AG08395 (cell line): ENCODE measurements at places on chromosomes 7 and 10.

DNA sequence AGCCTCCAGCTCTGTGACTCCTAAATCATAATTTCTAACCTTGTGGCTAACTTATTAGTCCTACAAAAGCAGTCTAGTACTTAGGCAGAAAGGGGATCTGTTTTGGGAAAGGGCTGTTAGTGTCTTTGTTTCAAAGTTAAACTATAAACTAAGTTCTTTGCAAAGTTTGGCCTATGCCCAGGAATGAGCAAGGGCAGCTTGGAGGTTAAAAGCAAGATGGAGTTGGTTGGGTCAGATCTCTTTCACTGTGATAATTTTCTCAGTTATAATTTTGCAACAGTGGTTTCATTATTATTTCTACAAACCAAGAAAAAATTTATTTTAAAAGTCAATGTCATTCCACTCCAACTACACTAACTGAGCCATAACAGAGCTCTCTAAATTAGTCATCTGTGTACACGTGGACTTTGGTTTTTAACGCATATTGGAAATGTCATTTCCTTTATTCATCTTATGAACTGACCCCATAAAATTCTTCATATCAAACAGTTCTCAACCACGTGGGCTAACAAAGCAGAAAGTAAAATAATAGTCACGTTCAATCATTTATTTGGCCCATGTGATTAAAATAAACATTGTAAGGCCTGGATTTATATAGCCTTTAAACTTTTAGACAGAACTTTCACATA lies 143.2 kb upstream of the C7orf33 start:
- no peak for DNase-seq

- DNase-seq, result no peak
Observed at GRCh38 chr7:155807789-155808548, 4.3 kb downstream of the SHH start.

DNA sequence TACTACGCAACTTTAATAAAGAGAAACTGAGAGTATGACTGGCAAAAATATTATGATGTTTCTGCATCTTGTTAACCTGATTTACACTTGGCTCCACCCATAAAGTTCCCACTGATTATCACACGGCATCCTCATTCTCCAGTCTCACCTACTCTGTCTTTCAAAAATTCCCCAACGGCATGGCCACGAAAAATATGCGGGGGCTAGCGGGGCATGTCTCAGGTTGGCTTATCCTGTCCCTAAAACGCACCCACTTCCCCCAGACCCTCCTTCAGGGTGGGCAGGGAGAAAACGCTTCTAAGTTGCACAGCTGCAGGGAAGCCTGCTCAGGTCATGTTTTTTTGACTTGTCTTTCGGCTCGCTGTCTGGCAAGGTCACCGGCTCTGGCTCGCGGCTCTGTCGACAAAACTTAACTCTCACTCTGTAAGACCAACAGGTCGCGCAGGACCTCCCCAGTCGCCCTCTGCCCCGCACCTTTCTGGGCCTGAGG lies 3.8 kb downstream of the CDK6 start:
- DNase-seq, result no peak

- no peak for DNase-seq
Observed at GRCh38 chr7:4958477-4959301, at the start of gene MMD2. MMD2 (minus strand) TSS chr7:4959187; CDS start chr7:4959017, 170 bp downstream.

DNA sequence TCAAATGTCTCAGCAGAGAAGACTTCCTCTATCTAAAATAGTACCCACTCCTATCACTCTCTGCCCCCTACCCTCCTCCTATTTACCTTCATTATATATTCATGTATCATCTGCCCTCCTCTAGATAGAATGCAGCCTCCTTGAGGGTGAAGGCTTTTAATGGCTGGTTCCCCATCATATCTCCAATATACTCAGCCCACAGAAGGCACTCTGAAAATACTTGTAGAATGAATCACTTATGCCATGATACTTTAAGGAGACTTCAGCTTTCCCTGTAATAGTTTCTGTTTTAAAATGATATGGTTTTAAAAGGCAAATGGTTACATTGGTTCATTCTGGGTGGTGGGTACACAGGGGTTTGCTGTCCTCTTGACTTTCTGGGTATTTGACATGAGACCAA lies 25.3 kb downstream of the GFRA1 start:
- DNase-seq, result peak; percentile 42

DNA sequence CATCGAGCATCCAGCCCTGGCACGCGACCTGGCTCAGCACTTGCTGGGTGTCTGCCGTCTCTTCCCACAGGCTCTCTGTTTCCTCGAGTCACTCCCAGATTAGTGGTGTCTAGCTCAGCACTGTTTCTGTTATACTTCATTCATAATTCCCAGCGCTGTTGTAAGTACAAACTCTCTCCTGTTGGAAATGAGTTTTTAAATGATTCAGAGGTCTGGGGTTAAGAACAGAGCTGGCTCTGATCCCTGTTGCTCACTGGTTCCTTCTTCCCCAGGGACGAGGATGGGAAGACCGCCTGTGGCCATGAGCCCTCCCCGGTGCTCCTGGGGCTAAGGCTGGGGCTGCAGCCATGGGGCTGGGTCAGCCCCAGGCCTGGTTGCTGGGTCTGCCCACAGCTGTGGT lies 17.3 kb upstream of the C10orf95 start:
- no peak for DNase-seq

GRCh38 chr10:67306588-67307205 lies 380.9 kb downstream of the LRRTM3 start:
- no peak for DNase-seq

GRCh38 chr10:93461807-93462178 lies 20.3 kb downstream of the MYOF start:
- DNase-seq, result no peak

DNA sequence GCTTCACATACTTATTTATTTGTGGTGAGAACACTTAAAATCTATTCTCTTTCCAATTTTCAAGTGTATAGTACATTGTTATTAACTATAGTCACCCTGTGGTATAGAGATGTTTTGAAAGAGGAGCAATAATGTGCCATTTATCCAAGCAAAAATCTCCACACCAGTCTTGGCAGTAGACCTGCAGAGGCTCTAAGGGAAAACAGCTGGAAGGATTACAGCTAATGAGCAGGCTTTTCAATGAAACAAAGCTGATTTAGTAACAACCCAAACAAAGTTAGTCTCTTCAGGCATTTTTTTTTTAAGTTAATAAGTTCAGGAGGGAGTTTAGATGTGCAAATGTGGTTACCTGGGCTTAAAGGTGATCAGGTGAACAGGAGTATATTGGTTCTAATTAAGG lies 101.9 kb downstream of the EVX1 start:
- DNase-seq, result no peak

- DNase-seq, result peak; percentile 81
Observed at GRCh38 chr10:12448729-12449391, 99.5 kb downstream of the CAMK1D start.

- DNase-seq, result no peak
Observed at GRCh38 chr10:85655411-85655810, 711.2 kb downstream of the GRID1 start.

GRCh38 chr7:24745355-24745754 lies 11.9 kb downstream of the GSDME start:
- DNase-seq, result no peak

DNA sequence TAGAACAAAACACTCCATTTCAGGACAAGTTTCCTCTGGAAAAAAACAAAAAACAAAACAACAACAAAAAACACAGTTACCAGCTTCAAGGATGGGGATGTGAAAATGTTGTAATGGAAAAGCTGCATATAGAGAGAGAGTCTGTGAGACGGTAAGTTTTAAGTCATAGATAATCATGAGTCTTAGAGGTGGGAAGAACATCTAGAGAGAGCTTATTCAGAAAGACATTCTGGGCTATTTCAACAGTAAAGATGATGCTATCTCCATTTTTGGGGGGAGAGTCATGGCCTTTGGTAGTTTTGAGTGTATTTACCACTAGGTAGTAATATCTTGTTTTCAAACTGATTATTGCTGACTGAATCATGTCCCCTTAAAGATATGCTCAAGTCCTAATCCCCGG lies 23.3 kb upstream of the INPP5F start:
- no peak for DNase-seq

DNA sequence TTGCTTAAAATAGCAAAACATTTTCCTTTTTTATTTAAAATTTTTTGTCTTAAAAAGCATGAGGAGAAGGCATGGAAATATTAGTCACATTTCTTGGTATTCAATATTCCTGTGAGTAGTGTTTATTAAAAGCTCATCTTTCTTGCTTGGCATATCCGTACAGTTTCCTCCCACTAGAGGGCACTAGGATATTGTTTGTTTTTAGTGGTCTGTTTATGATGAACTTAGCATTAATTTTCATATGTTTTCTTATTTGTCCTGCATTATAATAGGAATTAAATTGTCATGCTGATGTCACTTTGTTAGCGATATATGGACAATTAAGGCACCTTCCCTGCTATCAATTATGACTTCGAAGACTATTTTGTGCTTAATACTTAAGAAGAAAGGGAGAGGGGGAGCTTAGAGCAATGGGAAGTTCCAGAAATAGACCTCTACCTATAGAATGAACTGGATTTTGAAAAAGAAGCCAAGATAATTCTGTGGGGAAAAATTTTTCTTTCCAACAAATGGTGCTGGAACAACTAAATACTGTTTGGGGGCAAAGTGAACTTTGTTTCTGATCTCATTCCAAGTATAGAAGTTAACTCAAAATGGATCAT lies 91.0 kb upstream of the STRIP2 start:
- DNase-seq, result peak; percentile 56

DNA sequence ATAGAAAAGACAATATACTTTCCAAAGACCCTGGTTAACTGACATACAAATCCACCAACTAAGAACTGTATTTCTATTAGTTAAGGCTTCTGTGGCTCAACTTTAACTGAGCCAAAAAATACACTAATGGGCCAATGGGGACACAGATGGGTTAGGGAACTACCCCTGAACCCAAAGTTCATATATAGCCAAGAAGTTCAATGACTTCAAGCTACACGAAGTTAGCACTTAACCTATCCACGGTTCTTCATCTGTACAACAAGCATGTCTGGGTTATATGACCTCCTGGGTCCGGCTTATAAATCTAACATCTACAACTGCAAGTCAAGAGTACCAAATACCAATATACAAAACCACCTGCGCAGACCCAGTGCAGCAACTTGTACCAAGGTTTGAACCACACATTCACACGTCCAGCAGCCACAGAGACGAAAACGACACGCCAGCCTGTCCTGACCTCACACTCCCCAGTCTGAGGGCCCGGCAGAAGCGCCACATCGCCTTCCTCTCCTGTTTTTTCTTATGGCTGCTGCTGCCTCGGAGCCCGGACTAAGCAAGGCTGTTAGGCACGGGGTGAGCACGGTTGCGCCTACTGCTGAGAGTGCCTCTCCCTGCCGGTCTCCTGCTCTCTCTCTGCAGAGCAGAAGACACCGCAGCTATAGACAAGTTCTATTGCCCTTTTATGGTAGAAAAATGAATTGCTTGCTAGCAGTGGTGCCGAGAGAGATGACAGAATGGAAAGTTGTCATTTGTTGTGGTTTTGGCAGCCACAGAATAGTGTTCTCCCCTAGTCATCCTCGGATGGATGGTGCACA lies 86.3 kb downstream of the RNF216 start:
- DNase-seq, result peak; percentile 81

DNA sequence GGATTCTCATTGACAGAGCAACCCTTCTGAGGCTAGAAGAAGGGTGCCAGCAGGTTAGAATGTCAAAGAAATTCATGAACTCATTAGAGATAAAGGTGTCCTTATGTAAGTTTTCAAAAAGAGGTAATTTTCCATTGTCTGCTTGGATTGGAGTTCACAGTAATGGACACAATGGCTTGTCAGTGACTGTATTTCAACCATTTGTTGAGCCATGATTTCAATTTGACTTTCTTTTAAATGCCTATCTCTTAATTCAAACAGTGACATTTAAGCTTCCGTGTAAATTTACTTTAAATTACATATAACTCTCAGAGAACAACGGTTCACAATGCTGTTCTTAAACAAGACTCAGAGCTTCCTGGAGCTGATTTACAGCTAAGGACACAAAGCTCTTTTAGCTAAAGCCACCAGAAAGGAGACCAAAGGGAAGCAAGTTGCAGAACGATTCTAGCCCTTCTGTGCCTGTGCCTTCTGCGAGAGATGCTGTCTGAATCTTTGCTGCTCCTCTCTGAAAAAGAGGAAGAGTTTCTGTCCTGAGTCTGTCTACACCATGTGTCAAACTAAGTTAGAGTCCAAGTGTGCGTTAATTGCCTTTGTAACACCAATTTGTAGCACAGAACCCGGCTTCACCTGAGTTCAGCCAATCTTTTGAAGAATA lies 42.2 kb upstream of the PFKP start:
- DNase-seq, result no peak
